ENCODE measurements at places on chromosomes 2 and 18.
A peak's percentile ranks its signal among the peaks of the same experiment; 100 is the strongest.

GRCh38 chr2:88400037-88400767, 52.3 kb downstream of the FOXI3 start:
- DNase-seq: no peak

DNA sequence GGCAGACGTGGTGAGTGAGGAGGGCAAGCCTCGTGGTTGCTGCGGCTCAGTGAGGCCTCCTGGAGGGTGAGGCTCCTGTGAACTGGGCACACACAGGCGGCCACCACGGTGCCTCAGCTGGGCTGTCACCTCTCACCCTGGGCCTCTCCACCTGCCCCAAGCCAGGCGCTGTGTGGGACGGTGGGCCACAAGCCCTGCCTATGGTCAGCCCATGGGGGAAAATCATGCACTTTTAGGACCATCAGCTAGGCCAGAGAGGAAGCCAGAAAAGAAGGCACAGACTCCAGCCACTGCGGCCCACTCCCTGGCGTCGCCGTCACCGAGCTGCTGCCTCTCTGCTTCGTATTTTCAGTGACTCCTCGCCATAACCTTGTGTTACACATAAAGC, 28.5 kb upstream of the HS6ST1 start:
- DNase-seq: no peak

DNA sequence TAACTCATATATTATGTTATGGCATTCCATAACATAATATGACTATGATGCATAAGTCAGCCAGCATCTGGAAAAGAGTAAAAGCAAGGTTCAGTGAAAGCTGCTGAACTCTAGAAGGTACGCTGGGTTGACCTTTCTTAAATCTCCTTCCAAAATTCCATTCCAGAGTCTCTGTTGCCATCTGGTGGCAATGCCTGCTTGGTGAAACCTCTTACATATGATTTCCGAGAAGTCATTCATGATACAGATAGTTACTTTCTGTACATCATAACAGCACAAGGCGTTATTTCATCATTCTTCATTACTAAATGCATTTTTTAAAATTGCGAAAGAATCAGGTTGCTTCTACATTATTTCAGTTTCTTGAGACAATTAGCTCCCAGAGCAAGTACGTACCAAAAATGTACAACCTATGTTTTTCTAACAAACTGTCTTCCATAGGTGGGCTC, 7.0 kb upstream of the EPG5 start:
- peak; percentile 51 for DNase-seq

- no peak for DNase-seq
Measured at GRCh38 chr2:95099910-95100309, 21.7 kb downstream of the MRPS5 start.

- no peak for DNase-seq
Measured at GRCh38 chr2:232038251-232038880, 76.9 kb downstream of the DIS3L2 start.

GRCh38 chr2:70552501-70553333, 909 bp downstream of the TGFA start:
- no peak for DNase-seq

GRCh38 chr2:150817422-150817821, 330.0 kb upstream of the RND3 start:
- DNase-seq: no peak

- no peak for DNase-seq
Measured at GRCh38 chr2:102291319-102292075, 19.9 kb upstream of the IL1RL1 start.

DNA sequence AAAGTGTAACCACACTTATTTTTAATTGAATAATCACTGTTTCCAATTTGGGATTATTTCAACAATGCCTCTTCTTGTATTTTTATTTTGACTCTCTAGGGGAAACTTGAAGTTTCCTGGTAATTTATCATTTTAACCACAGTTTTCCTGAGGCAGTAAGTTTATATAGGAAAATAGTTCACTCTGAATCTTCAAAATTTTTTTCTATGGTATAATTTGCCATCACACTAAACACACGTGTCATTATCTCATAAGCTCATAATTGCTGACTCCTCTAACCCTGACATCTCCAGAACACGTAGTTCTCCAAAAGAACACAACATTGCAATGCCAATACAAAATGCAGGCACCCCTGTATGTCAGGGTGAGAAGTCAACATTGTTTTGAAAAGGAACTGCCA, 102.2 kb upstream of the FZD7 start:
- DNase-seq: no peak

GRCh38 chr2:182914852-182915251, 48.4 kb upstream of the FRZB start:
- DNase-seq: no peak

DNA sequence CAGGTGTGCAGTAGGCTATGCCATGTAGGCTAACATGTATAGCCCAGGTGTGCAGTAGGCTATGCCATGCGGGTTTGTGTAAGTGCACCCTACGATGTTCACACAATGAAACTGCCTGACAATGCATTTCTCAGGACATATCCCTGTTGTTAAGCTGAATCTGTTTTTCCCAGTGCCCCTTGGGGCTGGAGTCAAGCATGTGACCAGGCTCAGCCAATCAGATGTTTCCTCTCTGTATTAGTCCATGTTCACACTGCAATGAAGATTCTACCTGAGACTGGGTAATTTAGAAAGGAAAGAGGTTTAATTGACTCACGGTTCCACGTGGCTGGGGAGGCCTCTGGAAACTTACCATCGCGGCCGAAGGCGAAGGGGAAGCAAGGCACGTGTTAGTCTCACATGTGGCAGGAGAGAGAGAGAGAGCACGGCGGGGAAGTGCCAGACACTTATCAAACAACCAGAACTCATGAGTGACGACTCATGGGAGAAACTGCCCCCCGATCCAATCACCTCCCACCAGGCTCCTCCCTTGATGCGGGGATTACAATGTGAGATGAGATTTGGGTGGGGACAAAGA, 24.2 kb downstream of the ITM2C start:
- DNase-seq: no peak

DNA sequence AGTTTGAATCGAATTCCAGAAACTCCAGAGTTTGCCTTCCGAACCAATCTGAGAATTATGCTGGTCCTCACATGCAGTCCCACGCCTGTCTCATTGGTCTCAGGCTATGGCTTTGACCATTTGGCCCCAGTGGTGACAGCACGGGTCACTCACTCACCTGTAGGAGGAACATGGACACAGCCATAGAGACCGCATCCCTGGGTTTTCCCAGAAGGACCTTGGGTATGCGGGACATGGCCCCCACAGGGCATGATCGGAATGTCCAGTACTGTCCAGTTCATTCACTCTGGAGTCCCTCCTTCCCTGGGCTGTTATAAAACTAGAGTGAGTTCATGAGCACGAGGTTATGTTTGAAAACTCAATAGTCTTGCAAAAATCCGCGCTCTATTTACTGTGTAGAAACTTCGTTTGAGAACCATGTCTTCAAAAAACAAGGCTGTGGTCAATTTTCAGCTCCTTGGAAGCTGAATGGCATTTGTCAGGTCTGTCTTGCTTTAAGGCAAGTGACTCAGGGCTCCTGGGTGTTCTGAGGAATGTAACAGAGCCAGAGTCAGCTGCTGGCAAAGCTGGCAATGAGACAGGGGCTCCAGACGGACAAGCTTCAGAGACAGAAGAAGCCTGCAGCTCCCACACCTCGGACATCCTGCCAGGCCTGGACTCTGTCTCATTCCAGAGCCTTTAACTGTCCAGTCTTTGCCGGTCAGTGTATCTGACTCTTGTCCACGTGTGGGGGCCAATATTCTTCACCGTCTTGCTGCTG, 86.7 kb upstream of the TMEM18 start:
- peak; percentile 50 for DNase-seq

DNA sequence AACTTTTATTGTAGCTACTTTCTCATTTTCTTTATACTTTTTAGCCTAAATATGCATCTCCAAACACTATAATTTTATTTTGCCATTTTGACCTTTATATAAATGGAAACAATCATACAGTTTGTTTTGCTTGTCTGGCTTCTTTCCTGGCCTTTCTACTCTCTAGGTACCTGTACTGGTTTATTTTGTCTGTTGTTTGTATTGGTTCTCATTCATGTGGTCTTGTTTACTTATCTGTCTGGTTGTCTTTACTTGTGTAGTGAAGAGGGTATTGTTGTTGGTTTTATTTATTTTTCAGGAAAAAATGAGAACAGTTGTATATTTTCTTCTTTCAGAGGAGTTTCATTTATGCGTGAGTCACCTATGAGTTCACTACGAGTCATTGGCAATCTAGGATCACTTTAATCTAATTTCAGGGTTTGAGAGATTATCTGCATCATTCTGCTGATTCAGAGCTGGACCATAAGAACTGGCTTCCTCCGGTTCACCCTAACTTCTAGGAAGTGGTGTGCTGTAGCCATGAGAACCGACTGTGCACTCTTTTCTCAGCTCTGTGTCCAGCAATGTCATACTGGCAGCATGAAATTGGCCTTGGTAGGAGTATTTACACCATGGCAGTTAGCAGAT, 33.1 kb upstream of the HDAC4 start:
- no peak for DNase-seq

GRCh38 chr2:14632133-14632936, at the start of gene LRATD1:
Gene LRATD1 (plus strand): TSS chr2:14632717. CDS start chr2:14633980, 1,263 bp downstream.
- peak; percentile 21 for DNase-seq

- DNase-seq: no peak
Measured at GRCh38 chr2:105473011-105473410, 74.2 kb upstream of the FHL2 start.

- no peak for DNase-seq
Measured at GRCh38 chr2:190959911-190960788, 53.8 kb downstream of the STAT1 start.

- DNase-seq: no peak
Measured at GRCh38 chr2:27857417-27858172, 32.6 kb downstream of the RBKS start.

DNA sequence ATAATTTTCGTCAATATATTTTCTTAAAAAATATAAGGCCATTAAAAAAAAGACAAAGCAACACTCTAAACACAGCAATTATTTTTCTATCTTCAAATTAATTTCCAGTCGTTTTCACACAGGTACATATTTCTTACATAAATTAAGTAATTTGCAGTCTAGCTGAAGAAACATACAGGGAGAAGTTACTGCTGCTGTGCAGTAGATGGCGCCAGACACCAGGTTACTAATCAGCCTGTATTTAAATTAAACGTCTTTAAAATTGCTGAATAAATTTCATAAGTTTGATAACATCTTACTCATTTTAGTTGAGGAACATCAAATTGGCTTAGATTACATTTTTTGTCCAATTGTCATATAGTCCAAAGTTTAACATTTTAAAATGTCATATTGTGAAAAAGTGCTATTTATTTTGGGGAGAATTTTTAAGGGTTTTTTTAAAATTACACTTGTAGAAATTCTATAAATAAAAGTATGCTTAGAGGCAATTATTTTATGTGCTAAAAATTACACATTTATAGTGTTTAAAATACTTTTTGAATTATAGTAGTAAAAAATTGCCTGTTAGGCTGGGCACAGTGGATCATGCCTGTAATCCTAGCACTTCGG, 88.4 kb downstream of the PMAIP1 start:
- peak; percentile 10 for DNase-seq

GRCh38 chr2:26429779-26430578, 28.3 kb downstream of the DRC1 start:
- no peak for DNase-seq

DNA sequence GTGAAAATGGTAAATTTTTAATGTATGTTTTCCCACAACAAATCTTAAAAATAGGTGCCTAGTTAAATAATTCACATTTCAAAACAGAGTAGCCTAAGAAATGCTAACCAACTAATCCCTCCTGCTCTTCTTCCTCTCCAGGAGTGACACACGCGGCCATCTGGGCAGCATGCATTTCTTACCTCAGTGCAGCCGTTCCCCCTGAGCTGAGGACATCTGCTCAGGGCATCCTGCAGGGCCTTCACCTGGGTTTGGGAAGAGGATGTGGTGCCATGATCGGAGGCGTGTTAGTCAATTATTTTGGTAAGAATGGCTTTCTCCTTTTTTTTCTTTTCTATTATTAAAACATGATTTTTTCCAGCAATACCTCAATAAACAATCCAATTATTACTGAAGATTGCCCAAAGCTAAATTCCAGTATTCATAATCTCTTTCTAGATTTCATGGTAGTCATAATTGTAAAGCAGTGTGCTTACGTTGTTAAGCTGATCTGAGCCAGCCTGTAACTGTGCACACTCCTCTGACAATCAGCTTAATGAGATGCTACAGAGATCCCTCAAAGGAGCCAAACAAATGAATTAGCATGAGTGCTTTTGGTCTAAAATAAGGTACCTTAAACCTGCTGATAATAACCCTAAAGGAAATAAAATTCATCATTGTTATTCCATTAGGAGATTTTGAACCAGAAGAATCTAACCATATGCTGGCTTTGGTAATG, 45.8 kb downstream of the NEMP2 start:
- no peak for DNase-seq

DNA sequence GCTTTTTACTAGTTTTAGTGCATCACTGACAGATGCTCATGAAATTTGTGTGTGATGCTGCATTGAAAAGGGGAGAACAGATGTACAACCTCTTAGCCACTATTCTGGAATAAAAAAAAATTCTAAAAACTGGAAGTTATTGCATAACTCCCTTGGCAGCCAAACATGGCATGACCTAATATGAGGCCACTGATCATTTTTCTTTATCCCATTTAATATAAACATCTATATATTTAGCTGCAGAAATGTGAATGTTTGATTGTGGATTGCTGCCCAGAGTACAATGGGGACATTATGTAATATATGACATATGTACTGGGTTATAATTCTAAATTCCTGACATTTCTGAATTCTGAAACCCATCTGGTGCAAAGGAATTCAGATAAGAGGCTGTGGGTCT, 86.5 kb downstream of the CDCA7 start:
- no peak for DNase-seq

- no peak for DNase-seq
Measured at GRCh38 chr2:233807966-233808935, 30.1 kb downstream of the MROH2A start.

DNA sequence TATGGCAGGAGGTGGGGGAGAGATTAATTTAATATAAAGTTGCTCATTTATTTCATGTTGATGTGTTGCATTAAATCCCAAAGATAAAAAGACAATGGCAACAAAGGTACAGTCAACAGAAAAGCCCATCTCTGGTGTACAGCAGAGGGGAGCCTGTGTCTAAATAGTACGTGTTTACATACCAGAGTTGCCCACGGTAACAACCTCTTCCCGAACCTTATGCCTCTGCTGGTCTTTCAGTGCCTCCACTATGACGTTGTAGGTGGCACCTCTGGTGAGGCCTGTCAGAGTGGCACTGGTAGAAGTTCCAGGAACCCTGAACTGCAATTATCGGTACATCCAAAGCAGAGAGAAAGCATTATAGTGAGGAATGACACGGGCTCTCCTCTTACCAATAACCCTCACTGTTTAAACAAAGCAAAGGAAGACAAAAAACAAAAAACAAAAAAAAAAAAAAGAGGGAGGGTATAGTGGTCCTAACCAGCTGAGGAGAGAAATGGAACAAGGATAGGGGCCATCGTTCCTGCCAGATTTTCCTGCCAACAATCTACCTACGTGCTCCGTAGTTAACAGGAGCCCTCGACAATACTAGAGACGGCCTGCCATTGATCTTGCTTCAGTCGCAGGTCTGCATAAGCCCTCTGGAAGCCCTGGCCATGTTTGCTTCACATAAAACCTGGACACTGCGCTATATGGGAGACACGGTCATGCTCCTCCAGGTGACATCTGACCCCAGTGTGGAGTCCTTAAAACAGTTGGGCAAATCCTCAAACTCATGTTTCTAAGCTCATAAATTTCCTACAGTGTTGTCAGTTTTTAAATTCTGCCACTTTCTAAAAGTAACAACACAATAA, 58.5 kb downstream of the ATIC start:
- DNase-seq: no peak
